ENCODE measurements at places on chromosomes 2 and 18. TPM values are rescaled to one million over a fixed set of nuclear protein-coding genes. Genes with fewer than 3 reads are reported as not detected.

- DNase-seq: no peak
Observed at GRCh38 chr2:108855194-108855593, 68.6 kb downstream of the CCDC138 start.

RDH14 gene
- 20.4 TPM for polyA plus RNA-seq

- DNase-seq: no peak
Observed at GRCh38 chr18:75854174-75854573, 426.7 kb upstream of the SMIM21 start.

PRPF40A gene
- 68.6 TPM for polyA plus RNA-seq

G6PC2 gene
- polyA plus RNA-seq: not detected

DNA sequence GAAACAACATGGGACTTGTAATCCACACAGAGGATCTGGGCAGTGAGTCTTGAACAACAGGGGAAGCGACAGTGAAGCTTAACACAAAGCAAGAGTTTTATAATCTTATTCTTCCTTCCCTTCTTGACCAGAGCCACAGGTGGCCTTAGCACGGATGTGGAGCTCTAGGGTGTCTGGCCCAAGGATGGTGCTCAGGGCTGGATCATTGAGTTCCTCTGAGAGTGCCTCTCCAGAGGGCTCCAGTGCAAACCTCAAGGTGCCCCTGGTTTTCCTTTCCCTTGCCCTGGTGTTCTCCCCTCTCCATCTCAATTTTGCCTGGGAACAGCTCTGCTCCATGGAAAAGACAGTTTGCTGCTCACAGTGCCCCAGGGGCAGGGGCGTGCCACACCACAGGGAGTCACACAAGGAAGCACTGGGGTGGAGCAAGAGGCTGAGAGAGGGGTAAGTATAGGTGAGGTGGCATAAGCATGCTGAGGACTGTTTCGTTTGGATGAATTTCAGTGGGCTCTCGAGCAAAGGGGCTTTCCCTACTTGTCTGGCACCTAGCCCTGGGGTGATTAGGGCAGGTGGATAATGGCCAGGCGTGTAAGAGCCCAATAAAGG, 88.6 kb upstream of the B3GNT7 start:
- DNase-seq: no peak

- no peak for DNase-seq
Observed at GRCh38 chr18:34857320-34857719, 147.2 kb downstream of the DTNA start.

- no peak for DNase-seq
Observed at GRCh38 chr2:134527381-134527780, 191.4 kb downstream of the TMEM163 start.

DNA sequence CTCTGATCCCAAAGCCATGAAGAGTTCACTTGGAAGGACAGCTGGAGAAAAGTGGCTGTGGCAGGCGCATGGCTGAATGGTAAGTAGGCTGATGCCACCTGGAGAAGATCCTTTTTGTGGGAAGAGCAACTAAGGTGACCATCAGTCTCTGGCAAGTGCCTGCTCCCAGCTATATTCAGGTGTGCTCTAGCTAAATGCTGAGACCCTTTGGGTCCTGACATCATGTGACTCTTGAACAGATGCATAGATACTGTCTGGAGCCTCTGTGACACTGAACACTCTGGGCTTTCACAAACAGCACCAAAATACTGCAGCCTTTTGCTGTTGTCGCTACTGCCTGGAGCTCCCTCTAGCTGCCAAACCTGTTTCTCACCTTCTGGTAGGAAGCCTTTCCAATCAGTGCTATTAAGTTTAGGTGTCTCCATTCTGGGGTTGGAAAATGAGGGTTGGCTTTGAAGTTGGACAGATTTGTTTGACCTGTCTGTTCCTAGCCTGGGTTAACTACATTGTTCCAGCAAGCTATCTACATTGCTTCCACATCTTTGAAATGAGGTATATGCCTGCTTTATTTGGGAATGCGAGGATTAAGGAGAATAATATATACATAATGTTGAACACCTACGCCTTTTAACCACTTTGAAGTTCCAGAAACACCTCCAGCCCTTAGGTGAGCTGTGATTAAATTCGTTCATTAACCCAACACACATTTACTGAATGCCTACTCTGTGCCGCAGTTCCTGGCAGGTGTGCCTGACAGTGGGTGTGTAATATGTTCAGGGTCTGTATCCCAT, 3.1 kb downstream of the EGR4 start:
- no peak for DNase-seq

DNA sequence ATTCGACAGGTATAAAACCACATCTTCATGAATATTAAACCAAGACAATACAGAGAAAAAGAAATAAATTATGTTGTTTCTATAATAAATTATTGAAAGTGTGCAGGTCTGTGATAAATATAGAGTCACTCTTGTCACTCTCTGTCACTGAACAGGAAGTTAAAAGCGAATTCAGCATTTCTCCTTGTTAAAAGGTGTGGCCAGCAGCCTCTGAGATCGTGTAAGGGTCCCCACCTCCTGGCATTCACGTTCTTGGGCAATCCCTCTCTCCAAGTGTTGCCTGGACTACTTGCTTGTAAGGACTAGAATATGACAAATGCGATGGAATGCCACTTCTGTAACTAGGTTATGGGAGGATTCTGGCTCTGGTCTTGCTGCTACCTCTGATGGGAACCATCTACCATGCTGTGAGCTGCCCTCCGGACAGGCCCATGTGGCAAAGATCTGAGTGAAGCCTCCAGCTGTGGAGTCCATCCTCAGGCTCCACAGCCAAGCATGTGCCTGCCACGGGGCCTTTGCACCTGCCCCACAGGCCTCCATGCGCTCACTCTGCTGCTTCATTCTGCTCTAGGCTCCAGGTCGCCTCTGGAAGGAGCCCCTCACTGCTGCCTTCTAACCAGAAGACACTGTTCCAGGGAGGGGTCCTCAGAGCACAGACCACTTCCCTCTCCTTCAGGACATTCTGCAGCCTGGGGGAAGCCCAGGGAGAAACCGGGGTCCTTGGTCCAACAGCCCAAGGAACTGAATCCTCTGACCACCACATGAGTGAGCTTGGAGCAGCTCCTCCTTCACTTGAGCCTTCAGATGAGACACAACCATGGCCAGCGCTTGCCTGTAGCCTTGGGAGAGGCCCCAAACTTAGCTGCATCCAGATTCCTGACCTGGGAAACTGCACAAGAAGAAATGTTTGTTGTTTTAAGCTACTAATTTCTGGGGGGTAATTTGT, 202.9 kb upstream of the HDAC4 start:
- DNase-seq: no peak

CFAP53 gene
- 0.10 TPM for polyA plus RNA-seq

CERS6 gene
- 33.8 TPM for polyA plus RNA-seq

DNA sequence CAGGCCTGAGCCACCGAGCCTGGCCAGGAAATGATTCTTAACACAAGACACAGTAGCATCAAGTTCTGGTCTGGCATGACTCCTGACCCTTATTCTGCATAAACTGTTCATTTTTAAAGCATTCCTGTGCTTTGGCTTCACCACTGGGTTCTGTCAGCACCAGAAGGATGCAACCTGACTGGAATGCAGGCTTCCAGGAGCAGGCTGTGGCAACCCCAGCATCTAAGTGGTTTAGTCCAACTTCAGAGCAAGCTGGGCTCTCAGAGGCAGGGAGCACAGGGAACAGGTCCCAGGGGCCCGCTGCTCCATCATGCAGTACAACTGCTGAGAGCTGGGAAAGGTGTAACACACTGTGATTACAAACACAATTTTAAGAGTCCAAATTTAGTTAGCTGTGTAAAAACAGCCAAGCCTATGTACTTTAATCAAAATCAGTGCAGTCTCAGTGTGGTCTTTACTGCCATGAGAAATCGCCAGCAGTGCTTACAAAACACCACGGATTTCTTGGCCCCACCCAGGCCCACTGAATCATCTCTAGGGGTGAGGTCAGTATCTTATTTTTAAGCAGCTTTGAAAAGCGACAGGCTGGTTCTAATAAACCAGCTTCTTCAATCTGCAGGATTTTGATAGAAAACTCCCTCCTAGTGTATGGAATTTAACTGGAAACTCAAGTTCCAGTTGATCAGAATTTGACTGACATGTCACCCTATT, 44.4 kb upstream of the TMEM182 start:
- no peak for DNase-seq

PREPL gene
- 141 TPM for polyA plus RNA-seq

DNA sequence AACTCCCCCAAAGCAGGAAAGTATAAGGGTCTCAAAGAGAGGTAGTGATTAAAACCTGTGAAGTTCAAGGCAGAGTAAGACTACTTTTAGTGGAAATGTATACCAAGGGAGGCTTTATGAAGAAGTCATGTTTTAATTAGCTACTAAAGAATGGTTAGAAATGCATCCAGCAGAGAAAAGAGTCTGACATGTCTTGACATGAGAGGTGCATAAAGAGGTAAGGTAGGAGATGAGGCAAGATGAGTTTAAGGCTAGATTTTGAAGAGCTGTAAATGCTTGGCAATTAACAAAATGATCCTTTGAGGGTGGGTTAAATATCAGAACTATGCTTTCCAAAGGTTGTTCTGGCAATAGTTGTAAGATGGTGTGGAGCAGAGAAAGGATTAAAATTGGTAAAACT, 88.7 kb upstream of the WDSUB1 start:
- no peak for DNase-seq

GRCh38 chr18:46222710-46223360, 118.7 kb downstream of the HAUS1 start:
- DNase-seq: no peak

CNNM3 gene
- 24.5 TPM for polyA plus RNA-seq

L3MBTL4 gene
- polyA plus RNA-seq: 1.2 TPM

DNA sequence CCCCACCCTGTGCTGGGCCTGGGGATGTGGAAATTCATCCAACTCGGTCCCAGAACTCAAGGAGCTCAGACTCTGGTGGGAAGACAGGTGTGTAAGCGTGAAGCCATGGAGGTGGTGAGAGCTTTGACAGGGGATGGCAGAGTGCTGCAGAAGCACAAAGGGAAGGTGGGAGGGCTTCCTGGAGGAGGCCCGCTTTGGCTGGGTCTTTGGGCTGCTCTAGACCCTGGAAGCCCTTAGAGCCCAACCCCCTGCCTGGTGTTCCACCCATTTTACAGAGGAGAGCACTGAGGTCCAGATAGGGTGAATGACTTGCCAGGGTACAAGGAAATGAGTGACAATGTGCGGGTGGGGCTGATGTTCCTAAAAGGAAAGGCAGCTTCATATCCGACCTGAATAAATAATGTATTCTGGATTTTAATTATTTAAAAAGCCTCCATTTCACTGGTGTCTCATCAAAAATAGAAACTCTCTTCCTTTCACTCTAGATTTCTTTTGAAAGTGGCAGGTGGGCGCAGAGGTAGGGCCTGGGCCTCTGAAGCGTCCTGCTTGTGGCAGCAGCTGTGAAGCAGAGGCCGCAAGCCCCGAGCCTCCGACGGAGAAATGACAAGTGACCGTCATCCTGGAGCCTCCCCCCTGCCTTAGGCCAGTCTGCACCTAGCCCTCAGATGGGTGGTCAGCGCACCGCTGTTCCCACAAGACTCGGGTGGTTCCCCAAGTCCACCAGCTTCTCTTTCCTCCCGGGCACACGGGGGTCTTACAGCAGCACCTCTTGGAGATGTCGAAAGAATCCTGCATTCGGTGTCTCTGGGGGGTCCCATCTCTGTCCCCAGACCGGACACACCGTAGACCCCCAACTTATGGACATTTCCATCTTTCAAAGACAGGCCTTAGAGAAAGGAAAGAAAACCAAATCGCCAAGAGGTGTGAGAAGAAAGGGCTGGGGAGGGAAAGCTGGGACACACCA, 71.0 kb upstream of the TAF1B start:
- DNase-seq: no peak

DNA sequence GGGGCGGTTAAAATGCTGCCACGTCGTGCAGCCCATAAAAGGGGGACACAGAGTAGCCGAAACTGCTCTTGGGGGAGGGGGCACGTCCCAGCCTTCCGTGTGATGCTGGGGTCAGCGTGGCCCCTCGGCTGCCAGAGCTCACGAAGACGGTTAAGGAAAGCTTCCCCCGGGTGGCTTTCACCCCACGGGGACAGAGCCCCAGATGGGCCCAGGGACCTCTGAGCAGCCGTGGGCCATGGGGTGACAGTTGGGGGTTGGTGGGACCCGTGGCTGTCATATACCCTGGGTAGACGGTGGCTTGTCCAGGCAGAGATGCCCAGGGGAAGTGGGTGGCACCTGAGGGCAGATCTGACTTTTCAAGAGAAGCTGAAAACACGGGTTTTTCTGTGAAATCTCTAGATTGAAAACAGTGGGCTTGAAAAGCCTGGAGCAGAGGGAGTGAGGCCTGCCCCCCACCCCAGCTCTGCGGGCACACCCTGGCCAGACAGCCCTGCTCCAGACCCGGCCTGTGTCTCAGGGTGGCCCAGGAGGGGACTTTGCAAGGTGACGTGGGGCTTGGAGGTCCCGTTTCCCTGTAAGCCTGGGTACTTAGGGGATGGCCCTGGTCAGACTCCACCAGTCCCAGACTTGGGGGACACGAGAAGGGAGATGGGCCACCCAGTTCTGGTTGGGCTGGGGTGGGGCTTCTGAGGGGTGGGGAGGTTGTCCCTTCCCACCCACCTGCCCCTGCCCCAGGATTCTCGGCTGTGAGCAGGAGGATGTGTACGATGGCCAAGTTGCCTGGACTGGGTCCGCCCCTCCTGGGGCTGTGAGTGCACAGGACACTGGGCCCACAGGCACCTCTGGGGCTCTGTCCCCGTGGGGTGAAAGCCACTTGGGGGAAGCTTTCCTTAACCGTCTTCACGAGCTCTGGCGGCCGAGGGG, 652 bp downstream of the NEU4 start:
- DNase-seq: no peak

PROKR1 gene
- polyA plus RNA-seq: 2.1 TPM

GRCh38 chr2:95053543-95053942, 28.0 kb downstream of the MAL start:
- DNase-seq: no peak

GRCh38 chr2:218293715-218294429, 1.6 kb upstream of the TMBIM1 start:
- no peak for DNase-seq

DNA sequence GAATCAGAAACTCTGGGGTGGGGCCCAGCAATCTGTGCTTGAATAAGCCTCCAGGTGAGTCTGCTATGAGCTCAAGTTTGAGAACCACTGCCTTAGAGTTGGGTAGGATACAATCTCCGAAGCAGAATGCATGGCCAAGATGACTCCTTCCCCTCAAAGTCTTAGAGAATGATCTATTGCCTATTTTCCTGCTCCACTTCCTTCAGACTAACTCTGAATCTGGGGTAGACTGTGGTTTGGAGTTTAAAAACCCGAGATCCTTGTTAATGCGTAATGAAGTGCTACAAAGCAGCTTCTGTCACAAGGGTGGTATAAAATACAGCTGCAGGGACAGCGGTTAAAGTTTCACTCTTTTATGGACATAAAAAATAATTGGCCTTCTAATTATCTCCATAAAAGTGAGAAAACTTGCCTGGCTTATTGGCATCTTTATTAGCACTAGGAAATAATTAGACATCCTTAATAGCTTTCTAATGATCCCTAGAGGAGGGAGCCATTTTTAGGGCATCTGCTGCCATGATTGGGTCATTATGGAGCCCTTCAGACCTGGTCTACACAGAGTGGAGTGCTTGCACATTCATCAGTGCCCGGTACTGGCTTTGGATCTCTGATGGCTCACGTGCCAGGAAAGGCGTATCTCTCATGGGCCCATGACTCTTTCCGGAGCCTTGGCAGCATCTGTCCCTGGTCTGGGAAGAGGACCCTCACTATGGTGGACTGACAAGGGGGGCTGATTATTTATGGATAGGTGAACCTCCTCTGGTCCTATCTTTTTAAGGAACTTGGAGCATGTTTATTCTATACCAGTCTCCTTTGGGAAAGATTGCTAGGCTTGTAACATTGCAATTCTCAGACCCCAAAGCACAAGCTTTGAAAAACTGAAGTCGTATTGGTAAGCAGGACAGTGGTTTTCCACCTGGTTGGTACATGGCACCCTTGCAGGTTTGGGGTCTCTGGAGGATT, 28.2 kb downstream of the SIX2 start:
- DNase-seq: no peak

NAT8 gene
- polyA plus RNA-seq: 0.54 TPM

ITGB6 gene
- polyA plus RNA-seq: 52.2 TPM

TUBA3E gene
- not detected for polyA plus RNA-seq

- no peak for DNase-seq
Observed at GRCh38 chr18:26865557-26865956, at the start of gene AQP4. AQP4 (minus strand) TSS chr18:26865707; CDS start chr18:26865689, 18 bp downstream.
